ENCODE measurements at places on chromosomes 2 and 18.

DNA sequence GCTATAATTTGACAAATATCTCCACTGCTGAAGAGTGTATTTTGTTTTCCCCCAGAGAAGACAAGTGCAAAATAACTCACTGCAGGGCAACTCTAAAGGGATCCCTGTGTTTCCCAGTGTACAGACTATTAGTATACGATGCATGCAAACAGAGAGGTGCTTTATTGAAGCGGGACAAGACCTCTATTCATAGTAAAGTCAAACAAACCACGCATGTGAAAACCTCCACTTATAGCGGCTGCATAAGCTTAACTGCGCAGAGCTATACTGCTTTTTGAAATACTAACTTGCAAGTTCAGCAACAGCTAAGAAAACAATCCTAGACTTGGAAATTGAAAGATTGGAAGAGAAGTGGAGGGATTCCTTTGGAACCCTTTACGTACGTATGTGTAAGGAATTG is 15.6 kb downstream of the RNF144A start:
- DNase-seq, result no peak

DNA sequence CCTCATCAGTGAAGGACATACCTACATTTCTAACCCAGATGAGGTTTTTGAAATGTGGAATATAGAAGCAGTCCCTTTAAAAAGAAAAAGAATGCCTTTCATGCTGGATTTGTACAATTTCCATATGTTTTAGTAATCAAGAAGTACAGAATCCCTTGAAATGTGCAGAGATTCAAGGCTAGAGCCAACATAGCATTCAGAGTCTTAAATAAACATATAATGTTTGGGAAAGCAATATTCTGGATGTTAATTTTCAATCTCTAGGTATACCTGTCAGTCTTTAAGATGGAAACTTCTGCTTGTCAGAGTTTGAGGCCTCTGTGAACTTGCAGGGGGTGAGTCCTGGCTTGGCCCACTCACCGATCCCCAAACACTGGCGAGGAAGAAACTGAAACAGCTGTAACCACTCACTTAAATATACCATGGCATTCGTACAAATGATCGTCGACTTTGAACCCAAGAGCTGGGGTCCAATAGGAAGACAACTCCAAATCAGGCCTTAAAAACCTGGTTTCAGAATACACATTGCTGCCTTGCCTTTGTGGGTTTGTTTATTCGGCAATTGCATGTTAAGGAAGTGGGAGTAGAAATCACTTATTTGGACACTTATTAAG is 132.8 kb upstream of the NCK2 start:
- no peak for DNase-seq

GRCh38 chr2:23350041-23350791 is 34.8 kb upstream of the KLHL29 start:
- no peak for DNase-seq

DNA sequence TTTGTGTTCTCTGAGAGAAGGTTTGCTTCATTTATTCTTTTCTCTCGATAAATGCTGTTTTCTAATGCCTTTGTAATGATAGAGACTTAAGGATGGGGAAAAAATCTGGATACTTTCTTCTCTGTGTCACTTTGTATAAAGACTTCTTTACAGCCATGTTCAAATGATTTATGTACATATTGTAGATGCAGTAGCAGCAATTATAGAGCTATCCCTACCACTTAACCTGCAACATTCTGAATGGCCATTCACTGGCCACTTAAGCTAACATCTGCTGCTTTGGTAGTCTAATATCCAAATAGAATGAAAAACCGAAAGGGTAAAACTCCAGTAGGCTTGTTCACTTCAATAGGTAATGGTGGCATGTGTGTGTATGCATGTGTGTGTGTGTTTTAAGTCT is 97.8 kb downstream of the CSRNP3 start:
- no peak for DNase-seq

GRCh38 chr2:15869871-15870270 is 70.5 kb upstream of the MYCN start:
- DNase-seq, result no peak

- DNase-seq, result no peak
Observed at GRCh38 chr2:210004881-210005280, 2.4 kb downstream of the RPE start.

All from AG09319 (cell line).